ENCODE measurements at places on chromosomes 3 and 15.
A peak's percentile ranks its signal among the peaks of the same experiment; 100 is the strongest.

- DNase-seq: no peak
Observed at GRCh38 chr3:56468184-56469106, at the start of gene ERC2. ERC2 (minus strand) TSS chr3:56468467.

- no peak for DNase-seq
Observed at GRCh38 chr3:36843065-36844051, 79.0 kb upstream of the DCLK3 start.

- no peak for DNase-seq
Observed at GRCh38 chr3:191136347-191136746, 62.7 kb upstream of the OSTN start.

DNA sequence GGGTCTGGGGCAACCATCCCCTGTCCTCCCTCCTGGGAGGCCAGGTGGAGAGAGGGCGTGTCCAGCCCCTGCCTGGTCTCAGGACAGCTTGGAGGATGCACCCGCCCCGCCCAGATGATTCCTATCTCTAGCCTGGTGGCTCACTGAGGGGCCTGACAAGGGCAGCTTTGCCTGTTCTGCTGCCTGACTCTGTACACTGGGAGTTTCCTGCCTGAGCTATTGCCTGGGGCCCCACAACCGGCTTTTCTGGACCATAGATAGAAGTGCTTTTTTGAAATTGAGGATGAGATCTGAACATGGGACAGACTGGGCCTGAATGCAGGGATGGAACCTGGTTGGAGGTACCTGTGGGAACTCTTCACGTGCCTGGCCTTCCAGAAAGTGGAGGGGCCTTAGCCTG, 751 bp upstream of the PLA2G4E start:
- no peak for DNase-seq

DNA sequence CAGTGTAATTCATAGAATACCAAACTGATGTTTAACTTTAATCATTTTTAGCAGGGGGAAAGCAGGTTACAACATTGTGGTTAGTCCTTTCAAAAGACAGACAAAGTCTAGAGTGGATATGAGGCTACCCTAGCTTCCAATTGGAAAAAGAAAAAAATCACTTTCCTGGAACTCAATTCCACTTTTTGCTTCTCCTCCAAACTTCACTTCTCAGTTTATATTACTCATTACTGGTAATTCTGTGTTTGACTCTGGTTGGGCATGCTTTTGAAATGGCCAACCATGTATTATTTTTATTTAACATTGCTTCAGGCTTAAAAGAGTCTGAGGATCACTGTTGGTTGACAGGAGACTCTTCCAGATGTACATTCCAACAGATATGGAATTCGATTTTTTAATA, 84.8 kb downstream of the RAP2B start:
- no peak for DNase-seq

DNA sequence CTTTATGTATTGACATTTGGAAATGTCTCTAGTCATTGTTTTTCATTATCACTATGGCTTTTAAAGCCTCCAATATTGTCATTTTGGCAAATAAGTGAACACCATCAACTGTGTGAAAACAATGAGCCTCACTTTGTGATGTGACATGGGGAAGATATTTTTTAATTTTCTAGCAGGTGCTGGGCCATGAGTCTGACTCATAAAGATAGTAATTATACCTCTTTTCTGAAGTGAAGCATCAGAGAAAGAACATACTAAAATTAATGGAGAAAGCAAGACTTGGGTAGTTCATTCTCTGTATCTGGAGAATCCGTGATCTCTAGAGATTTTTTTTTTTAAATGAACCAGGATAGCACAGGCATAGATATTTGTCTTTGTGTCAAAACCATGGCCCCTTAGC, 100.8 kb downstream of the CCNL1 start:
- no peak for DNase-seq

DNA sequence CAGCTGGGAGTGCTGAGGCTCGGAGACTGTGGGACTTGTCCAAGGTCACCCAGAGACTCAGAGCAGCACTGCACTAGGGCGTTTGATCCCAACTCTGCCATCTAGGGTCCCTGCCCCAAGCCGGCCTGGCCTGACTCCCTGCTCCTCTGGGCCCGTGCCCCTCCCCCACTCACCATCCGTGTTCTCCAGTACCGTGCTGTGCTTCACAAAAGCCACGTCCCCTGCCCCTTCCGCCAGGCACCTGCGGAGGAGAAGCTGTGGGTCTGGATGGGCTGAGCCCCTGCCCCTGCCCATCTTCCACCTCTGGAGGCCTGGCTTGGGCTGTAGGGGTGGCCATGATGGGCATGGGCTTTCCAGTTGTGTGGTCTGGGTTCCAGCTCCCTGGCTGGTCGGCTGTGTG, 8.4 kb downstream of the MELTF start:
- DNase-seq: no peak

- peak; percentile 46 for DNase-seq
Observed at GRCh38 chr3:56988458-56989168, 71.9 kb upstream of the SPATA12 start.

GRCh38 chr3:183485093-183485492, 56.7 kb upstream of the MCF2L2 start:
- DNase-seq: no peak

GRCh38 chr15:96505014-96505413, 174.5 kb downstream of the NR2F2 start:
- no peak for DNase-seq

- DNase-seq: no peak
Observed at GRCh38 chr3:72725229-72725628, 123.0 kb downstream of the SHQ1 start.

DNA sequence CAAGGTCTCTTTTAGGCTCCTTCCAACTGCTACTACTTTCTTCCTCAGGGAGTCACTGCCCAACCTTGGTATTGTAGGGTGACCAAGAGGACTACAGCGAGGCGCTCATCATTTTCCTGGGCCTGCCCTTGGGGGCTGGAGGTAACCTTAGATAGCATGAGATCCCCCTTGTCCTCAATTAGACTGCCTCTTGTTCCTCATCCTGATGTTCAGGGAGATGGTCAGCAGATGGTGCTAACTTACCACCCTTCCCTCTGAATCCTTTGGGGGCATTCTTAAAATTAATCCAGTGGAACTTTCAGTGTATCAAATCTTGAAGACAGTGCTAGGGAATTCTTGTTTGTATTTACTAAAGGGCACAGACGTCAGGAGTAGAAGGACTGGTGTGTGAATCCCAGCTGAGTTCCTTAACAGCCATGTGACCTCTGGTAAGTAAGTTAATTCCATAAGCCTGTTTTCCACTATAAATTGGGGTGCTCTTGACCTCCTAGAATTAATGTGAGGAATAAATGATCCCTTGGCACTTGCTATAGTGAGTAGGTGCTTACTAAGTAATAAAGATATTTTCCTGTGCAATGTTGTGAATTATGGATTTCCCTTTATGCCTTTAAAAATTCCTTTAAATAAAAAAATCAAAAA, 4.1 kb upstream of the CLPX start:
- DNase-seq: no peak

DNA sequence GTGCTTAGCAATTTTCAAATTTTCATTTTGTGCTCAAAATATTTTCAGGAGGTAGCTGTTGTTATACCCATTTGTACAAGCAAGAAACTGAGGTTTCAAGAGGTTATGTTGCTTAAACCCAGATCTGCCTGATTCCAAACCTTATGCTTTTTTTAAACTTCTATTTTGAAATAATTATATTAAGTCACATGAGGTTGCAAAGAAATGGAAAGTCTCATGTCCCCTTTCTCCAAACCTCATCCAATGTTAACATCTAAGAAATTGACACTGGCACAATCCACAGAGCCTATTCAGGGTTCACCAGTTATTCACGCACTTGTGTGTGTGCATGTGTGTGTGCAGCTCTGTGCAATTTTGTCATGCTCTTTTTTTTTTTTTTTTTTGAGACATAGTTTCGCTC, 35.1 kb downstream of the B3GNT5 start:
- no peak for DNase-seq

DNA sequence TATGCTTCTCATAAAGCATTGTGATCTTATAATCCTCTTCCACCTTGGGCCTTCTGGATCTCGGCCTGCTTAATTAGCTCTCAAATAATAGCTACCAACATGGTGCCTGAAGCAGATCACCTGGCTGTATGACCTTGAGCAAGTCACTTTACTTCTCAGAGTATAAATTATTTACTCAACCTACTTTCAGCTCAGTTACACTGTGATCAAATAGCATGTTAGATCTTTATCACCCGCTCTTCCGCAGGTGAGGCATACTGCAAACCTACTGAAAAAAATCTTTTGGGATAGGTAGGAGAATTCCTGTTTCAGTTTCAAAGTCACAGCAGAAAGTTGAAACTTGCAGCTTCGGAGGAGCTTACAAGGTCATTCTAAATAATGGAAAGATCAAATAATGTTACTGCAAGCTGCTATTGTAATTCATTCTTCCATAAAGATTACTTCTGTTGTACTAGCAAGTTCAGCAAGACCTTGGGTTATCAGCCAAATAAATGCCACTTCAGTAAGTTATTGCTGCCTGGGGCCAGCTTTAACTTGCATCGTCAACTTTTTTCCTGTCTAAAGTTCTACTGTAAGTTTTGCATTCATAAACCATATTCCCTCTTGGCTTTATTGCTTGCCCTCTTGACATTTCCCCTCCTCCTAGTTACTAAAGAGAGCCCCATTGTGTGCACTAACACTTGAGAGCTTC, 268.4 kb upstream of the ATP11B start:
- no peak for DNase-seq

- DNase-seq: no peak
Observed at GRCh38 chr3:30145281-30145680, 461.1 kb upstream of the TGFBR2 start.

DNA sequence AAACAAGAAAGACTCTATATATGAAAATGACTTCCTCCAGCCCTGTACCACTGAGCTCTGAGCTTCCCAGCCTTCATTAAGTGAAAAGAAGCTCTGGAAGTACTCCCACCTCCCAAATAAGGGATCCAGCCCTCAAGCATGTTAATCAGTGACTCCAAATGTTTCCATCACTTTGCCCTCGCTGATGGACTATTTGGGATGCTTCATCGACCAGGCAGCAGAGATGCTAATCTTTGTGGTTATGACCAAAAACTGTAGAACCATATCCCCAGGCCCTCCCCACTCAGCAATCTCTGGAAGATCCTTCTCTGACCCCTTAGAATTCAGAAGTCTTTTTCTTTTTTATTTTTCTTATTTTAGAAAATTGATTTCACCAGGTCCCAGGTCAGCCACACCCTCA, 2.3 kb upstream of the CTDSPL start:
- DNase-seq: no peak

- no peak for DNase-seq
Observed at GRCh38 chr3:141285570-141285969, 53.9 kb downstream of the PXYLP1 start.

- DNase-seq: no peak
Observed at GRCh38 chr15:44327578-44327977, 39.1 kb downstream of the GOLM2 start.

GRCh38 chr15:58483376-58483775, 51.6 kb downstream of the LIPC start:
- DNase-seq: no peak

DNA sequence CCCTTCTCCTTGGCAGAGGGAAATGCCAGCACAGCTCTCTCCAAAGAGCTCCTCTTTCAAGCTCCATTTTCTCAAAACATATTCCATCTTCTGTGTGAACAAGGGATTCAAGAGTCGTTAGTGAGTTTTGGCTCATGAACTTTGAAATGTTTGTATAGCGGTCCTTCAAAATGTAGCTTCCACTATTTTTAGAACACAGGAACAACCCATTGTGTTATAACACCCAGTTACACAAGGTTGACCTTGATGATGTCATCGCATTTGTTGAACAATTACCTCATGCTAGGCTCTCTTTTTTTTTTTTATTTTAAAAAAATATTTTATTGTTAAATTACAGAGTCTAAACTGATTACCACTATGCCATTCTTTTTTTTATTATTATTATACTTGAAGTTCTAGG, 251.7 kb downstream of the THSD4 start:
- DNase-seq: no peak

DNA sequence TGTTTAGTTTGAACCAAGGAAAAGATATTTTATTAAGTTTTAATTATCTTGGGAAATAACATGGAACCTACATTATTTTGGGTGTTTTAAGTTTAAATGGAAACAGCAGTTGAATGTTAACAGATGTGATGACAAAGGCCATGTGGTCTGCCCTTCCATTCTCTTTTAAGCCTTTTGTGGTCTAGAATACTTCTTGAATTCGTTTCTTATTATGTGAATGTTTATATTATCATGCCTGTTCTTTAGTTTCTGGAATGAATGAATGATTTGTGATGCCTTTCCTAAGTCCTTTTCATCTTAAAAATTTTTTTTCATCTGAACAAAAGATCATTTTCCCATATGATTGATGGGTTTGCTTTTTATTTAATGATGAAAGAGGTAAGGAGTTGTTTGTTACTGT, 44.6 kb downstream of the SNRK start:
- no peak for DNase-seq

- no peak for DNase-seq
Observed at GRCh38 chr3:197889204-197889930, 60.6 kb upstream of the RPL35A start.

DNA sequence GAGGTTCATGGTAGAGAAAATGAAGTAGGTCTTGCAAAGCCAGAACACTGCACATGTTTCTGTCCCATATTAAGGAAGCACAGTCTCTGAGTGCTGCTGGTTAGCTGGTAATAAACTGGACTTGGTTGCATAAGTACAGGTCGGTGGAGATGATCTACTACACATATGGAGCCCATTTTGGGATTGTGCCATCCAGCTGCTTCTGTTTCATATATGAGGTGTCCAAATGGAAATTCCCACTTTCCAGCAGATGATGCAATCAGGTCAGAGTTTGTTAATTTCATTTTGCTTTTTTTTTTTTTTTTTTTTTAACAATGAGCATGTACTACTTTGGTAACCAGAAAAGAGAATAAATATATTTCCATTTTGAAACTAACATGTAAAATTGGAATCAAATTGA, 122.6 kb downstream of the SATB1 start:
- DNase-seq: no peak

GRCh38 chr3:12799525-12800440, 3.3 kb downstream of the CAND2 start:
- DNase-seq: no peak

DNA sequence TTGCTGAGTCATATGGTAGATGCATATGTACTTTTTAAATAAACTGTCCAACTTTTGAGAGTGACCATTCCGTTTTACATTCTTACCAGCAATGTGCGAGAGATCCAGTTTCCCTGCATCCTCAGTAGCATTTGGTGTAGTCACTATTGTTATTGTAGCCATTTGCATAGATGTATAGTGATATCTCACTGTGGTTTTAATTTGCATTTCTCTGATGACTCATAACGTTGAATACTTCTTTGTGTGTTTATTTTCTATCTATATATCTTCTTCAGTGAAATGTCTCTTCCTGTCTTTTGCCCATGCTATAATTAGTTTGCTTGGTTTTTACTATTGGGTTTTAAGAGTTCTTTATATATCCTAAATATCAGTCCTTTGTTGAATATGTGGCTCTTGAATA, 255.7 kb upstream of the GRM7 start:
- DNase-seq: no peak

GRCh38 chr15:90679959-90680358, 37.2 kb upstream of the BLM start:
- DNase-seq: no peak
